ENCODE measurements at places on chromosomes 13 and 19.

DNA sequence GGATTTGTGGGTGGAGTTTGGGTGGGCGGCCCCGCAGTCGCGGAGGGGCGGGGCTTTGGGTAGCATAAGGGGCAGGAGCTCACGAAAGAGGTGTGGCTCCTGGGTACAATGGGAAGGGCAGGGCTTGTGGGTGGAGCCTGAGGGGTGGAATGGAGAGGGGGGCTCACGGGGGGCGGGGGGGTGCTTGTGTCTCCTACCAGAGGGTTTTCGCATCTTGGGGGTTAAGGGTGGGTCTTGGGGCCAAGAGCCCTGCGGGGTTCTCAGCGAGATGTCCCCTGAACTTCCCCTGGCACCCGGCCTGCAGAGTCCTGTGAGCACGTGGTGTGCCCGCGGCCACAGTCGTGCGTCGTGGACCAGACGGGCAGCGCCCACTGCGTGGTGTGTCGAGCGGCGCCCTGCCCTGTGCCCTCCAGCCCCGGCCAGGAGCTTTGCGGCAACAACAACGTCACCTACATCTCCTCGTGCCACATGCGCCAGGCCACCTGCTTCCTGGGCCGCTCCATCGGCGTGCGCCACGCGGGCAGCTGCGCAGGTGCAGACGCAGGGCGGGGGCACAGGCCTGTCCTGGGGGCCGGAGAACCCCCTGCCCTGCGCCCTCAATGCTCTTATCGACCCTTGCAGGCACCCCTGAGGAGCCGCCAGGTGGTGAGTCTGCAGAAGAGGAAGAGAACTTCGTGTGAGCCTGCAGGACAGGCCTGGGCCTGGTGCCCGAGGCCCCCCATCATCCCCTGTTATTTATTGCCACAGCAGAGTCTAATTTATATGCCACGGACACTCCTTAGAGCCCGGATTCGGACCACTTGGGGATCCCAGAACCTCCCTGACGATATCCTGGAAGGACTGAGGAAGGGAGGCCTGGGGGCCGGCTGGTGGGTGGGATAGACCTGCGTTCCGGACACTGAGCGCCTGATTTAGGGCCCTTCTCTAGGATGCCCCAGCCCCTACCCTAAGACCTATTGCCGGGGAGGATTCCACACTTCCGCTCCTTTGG, 5.1 kb downstream of the FSTL3 start:
- DNase-seq: no peak

GRCh38 chr19:3589949-3590348, 4.7 kb downstream of the GIPC3 start:
- no peak for DNase-seq

DNA sequence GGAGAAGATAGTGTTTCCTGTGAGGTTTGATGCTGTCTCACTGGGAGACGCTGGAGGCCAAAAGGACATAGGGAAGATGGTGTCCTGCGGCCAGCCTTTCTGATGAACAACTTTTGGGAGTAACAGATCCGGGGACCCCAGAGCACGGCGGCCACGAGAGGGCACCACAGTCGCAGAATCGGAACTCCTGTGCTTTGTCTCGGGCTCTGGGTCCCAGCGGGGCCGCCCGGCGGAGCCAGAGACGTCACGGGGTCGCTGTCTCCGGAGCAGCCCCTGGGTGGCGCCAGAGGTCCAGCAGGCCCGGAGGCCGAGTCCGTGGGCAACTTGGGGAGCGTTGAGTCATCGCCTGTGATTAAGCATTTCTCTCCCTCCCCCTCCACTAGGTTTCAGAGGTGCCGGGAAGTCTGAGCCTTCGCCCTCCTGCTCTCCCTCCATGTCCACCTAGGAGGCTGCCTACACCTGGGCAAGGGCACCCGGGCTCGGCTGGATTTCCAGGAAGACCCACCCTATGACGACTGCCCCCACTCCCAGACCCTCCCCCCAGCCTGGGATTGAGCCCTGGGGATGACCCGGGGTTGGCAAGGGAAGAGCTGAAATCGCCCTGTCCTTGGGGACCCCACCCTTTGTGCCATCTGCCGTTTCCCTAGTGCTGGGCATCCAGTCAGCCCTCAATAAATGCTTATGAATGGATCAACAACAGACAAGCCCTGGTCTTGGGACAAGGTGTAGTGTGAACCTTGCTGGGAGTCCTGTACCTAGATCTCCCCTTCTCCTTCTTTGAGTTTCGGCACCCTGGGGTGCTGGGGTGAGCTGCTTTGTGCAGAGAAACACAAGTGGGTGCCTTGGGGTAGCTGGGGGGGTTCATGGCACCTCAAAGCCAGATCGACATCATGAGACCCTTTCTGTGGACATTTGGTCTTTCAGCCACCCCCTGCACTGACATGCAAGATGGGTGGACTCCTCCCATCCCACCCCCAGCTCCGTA, 3.4 kb downstream of the NANOS3 start:
- DNase-seq: peak; percentile 98

DNA sequence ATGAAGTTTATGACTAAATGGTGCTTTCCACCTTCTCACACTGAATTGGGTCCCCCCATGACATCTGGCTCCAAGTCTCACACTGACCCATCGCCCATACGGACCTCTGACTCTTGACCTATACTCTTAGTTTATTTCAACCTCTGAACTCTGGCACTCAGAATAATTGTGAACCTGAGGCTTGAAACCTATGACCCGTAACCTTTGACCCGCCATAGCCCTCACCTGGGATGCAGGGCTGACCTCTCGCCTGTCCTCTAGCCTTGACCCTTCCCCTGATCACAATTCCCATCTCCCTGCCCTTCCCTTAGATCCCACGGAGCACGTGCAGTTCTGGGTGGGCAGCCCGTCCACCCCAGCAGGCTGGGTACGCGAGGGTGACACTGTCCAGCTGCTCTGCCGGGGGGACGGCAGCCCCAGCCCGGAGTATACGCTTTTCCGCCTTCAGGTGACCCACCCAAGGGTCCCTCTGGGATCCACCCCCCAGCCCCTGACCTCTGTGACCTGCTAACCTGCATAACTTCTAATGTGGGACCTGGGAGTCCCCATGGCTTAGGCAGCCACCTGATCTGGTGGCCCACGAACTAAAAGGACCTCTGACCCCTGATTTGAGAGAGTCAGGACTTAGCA, 5.1 kb downstream of the BCAM start:
- DNase-seq: no peak

- no peak for DNase-seq
Measured at GRCh38 chr13:55887561-55887960, 1253.2 kb upstream of the PRR20A start.

- peak; percentile 55 for DNase-seq
Measured at GRCh38 chr13:33322543-33322809, 36.9 kb upstream of the STARD13 start.

GRCh38 chr19:28869459-28869858, 343.5 kb downstream of the UQCRFS1 start:
- DNase-seq: no peak

DNA sequence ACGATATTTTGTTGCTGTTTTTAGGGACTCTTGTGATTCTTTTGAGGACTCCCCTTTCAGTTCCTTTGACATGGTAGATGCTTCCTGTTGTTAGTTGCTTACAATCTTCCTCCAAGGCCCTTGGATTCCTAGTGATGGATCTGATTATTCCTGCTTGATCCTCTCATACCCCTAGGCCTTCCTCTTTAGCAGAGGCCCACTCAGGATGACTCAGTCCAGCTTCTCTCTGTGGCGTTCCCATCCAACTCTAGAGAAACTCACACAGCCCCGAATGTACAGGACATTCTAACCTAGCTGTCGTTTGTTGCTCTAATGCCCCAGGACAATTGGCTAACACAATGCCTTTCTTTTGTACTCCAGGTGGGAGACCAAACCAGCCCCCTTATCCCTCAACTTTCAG, 191.4 kb downstream of the POSTN start:
- DNase-seq: no peak

GRCh38 chr13:30906411-30907051, 460 bp downstream of the MEDAG start:
- DNase-seq: peak; percentile 50

DNA sequence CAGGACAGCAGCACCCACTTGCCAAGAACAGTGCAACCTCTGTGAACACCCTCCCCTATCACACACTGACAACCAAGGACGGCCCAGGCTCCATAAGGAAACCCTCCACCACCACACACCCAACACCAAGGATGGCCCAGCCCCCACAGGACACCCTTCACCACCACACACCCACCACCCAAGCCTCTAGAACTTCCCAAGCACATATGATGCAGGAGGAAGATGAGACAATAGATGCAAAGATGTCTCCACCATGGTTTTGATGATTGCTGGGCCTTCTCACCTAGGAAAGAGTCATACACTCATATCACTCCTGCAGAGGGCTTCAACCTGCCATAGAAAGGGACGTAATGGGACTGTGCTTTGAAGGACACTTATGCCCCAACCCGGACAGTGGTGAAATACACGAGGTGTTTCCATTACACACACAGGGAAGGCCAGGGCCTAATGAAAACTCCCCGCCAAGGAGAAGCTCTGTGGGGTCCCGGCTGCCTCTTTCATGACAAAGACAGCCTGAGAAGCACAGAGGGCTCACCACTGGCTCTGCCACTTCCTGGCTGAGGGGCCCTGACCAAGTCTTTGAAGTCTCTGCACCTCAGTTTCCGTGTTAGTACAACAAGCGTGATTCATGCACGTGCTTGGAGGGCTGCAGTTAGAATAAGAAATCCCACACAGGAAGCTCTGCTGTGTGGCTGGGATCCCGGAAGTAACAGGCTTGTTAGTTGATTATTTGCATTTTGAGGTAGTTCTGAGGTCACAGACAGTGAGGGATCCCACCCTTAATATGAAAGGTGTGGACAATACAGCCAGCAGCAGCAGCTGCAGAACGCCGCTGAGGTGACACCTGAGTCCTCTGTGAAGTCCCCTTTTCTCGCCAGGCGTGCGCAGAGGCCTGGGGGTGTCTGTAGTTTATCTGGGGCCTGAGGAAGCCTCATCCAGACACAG, 61.9 kb upstream of the ATP12A start:
- no peak for DNase-seq

DNA sequence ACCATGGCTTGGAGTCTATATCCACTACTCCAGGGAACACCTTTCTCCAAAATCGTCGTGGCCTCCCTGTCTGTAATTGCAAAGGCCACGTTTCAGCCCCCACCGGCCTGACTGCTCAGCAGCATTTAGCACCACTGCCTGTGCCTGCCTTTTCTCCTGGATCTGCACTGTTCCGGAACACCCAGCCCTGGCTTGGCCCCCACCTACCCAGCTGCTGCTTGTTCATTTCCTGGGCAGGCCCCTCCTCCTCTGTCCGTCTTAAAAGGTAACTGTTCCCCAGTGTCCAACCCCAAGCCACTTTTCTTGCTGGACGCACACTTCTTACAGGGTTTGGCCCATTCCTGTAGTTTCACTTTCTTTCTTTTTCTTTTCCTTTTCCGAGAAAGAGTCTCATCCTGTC, 8.5 kb upstream of the SYT5 start:
- DNase-seq: no peak

GRCh38 chr13:40445557-40445990, 220.9 kb downstream of the FOXO1 start:
- peak; percentile 76 for DNase-seq

- DNase-seq: no peak
Measured at GRCh38 chr13:40316301-40316700, 350.1 kb downstream of the FOXO1 start.

DNA sequence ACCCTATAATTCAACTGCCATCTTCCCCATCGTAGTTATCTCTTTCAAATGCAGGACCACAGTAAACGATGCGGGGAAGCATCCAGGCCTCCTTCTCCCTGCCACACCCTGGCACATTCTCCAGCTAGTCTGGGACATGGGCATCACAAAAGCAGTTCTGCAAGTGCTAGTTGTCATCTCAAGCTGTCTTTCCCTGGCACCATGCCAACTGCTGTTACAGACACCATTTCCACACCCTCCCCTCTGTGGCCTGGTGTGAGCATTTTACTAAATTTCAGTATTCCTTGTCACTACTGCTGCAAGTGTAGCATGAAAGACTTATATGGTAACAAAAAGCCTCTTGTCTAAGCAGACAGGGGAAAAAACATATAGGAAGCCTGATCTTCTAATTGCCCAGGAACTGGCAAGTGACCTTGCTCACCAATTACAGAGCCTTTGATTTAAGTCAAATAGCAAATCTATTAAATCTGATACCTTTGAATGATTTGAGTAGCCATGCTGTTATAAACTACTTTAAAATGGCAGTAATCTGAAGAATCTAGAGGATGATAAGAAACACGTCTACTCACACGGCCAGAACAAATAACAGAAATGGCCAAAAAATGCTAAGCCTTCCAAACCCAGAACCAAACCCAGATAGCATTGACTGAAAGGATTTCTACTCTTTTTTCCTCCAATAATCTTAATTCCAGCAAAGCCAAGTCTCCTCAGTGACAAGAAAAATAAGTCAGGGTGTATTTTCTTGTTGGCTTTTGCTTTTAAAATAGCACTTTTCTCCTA, 179.0 kb downstream of the NUFIP1 start:
- peak; percentile 33 for DNase-seq

- no peak for DNase-seq
Measured at GRCh38 chr19:13078897-13079541, 23.6 kb downstream of the LYL1 start.

- DNase-seq: peak; percentile 2
Measured at GRCh38 chr13:114146173-114146572, 13.8 kb upstream of the RASA3 start.

DNA sequence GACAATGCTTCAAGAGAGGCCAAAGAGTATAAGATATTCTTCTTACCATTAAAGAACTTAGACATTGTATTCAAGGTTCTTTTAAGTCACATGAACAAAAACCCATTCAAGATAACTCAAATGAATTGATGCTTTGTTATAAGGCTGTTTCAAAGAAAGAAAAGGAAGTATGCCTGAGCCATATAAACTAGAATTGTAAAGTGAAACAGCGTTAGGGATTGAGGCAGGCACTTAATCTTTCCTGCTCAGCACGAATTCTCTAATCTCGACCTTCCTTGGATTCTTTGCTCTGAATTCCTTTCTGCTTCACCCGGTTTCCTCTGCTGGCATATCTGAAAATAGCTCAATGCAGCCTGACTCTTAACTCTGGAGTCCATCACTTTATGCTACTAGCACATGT, 595.4 kb downstream of the DIAPH3 start:
- no peak for DNase-seq
